ENCODE measurements at places on chromosomes 11 and 22.
A peak's percentile ranks its signal among the peaks of the same experiment; 100 is the strongest.

- H3K36me3 ChIP-seq: no peaks in the 10 kb centered on the region
- H3K4me3 ChIP-seq: no peak overlapping the region
- no peaks in the 10 kb centered on the region for H3K27me3 ChIP-seq
These were observed 8.1 kb downstream of the MACROD1 start for GRCh38 chr11:64157631-64158394.

DNA sequence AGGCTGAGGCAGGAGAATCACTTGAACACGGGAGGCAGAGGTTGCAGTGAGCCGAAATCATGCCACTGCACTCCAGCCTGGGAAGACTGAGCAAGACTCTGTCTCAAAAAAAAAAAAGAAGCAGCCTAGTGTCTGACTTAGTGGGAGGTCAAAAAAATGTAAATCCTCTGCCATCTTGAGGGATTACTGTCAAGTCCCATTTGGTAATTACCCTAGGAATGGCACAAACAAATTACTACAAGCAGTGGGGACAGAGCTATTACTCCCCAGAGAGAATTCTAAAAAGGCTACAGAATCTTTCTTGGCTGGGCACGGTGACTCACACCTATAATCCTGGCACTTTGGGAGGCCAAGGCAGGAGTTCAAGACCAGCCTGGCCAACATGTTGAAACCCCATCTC is 3.8 kb downstream of the SERPING1 start:
- no peak overlapping the region for H3K4me3 ChIP-seq
- peaks cover 24% of the 10 kb centered on the region for H3K27me3 ChIP-seq
- no peak for DNase-seq
- H3K4me1 ChIP-seq: peaks cover 4% of the 10 kb centered on the region

DNA sequence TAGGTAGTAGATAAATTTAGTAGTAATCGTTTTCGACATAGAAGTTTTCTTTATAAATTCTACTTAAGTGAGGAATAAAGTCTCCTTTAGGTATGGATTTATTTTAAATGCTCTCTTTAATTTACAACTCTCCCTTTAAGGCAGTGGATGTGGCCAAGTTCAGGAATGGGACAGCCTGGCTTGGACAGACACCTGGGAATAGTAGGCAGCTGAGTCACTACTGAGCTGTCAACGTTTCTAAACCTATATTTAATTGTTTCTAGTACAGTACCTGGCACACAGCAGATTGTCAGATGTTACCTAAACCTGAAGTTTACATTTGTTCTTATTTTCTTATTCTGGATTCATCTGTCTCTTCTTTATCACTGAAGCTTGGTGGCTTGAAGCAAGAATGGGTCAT is 85.1 kb downstream of the DEPDC5 start:
- H3K4me1 ChIP-seq: no peaks in the 10 kb centered on the region
- H3K27me3 ChIP-seq: no peaks in the 10 kb centered on the region
- H3K27ac ChIP-seq: no peak overlapping the region
- H3K4me3 ChIP-seq: no peak overlapping the region
- H3K36me3 ChIP-seq: peaks cover 3% of the 10 kb centered on the region

DNA sequence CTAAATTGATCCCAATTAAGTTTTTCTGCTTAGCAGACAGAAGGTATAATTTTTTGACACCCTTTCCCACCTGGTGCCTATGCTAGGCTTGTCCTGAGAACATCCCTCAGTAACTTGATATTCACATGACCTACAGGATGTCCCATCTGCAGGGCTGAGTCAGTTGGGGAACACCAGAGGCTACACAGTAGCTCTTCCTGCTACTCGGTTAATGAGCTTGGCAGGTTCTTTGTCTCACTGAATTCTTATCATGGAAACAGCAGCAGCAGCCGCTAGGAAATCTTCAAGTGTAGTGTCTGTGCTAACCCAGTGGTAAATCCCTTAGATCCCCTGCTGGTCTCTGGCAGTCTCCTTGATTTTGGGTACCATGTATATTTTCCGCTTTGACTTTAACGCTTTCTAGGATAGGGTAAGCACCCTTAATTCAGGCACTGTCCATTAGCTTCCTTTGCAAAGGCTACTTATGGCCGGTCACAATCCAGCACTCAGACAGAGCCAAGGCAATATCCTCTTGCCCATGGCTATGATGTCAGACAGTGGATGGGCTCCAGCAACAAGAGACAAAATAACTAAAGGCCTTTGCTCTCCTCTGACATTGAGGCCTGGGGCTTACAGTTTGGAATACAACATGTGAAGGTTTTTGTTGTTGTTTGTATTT is 8.5 kb downstream of the MRPL16 start:
- H3K4me3 ChIP-seq: no peak overlapping the region
- peaks cover 3% of the 10 kb centered on the region for H3K36me3 ChIP-seq
- H3K27me3 ChIP-seq: no peaks in the 10 kb centered on the region

- no peak overlapping the region for H3K4me3 ChIP-seq
- H3K36me3 ChIP-seq: no peaks in the 10 kb centered on the region
- no peak for DNase-seq
- H3K27ac ChIP-seq: no peak overlapping the region
- H3K27me3 ChIP-seq: no peaks in the 10 kb centered on the region
- peaks cover 7% of the 10 kb centered on the region for H3K4me1 ChIP-seq
These were observed 111.4 kb downstream of the ATG16L2 start for GRCh38 chr11:72925656-72926055.

GRCh38 chr11:3824714-3825472 is 15.9 kb downstream of the RHOG start:
- peaks cover 9% of the 10 kb centered on the region for H3K36me3 ChIP-seq
- no peaks in the 10 kb centered on the region for H3K27me3 ChIP-seq
- peak; percentile 84 for DNase-seq
- peaks cover 30% of the 10 kb centered on the region for H3K4me1 ChIP-seq

DNA sequence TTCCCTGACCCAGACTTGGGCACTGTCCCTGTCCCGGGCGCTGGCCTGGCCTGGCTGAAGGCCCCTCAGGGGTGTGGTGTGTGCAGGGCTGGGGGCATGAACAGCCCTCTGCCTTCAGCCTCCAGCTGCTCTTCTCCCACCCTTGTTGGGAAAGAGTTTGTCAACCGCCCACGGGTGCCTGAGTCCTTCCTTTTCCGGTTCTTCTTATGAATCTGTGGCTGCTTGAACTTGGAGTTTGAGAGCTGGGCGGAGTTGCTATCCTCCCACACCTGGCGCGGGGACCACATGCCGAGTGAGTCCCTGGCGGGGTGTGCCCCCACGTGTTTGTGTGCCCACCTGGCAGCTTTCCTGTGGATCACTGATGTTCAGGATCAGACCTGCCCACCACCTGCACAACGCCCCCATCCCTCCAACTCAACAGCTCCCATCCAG is 13.4 kb downstream of the NFAM1 start:
- H3K4me3 ChIP-seq: no peak overlapping the region
- no peak overlapping the region for H3K27ac ChIP-seq
- no peaks in the 10 kb centered on the region for H3K27me3 ChIP-seq
- DNase-seq: no peak
- no peaks in the 10 kb centered on the region for H3K4me1 ChIP-seq

DNA sequence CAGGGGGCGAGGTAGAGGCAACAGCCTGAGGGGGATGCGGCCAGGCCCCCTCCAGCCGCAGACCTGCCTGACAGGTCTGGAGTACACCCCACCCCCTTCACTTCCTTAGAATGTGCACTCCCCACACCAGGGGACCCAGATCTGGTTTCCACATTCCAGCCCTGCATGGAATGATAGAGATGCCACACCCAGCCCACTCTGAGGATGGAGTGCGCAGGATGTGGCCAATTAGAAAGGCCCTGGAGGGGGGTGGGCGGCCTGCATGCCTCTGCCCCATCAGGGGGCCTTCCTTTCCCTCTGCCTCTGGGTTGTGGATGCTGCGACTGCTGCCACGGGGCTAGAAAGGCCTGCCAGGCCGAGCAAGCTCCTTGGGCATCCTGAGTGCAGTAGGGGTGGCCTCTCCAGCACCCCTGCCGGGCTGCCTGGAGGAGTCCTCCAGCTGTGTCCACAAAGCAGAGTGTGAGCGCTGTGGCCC is 28.2 kb upstream of the MGAT3 start:
- H3K4me1 ChIP-seq: no peaks in the 10 kb centered on the region
- no peaks in the 10 kb centered on the region for H3K27me3 ChIP-seq
- H3K36me3 ChIP-seq: peaks cover 2% of the 10 kb centered on the region
- no peak overlapping the region for H3K4me3 ChIP-seq

DNA sequence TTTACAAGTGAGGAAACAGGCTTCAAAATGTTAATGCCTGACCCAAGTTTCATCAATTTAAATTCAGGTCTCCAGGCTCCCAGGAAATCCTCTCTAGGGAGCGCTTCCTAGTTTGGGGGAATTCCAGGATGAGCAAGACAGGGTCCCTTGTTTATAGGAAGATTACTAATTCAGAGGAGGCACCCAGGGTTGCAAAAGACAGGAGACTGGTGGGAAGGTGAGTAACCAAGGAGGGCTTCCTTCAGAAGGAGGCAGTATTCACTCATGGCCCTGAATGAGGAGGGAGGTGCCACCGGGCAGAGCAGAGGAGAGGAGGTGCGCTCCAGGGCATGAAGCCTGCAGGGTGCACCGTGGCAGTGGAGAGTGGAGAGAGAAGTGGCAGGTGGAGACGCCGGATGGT is 1.6 kb downstream of the TMEM132A start:
- H3K4me3 ChIP-seq: peak overlapping the region; percentile 18
- no peak for DNase-seq
- H3K27ac ChIP-seq: no peak overlapping the region
- H3K4me1 ChIP-seq: peaks cover 13% of the 10 kb centered on the region
- H3K36me3 ChIP-seq: peaks cover 5% of the 10 kb centered on the region

DNA sequence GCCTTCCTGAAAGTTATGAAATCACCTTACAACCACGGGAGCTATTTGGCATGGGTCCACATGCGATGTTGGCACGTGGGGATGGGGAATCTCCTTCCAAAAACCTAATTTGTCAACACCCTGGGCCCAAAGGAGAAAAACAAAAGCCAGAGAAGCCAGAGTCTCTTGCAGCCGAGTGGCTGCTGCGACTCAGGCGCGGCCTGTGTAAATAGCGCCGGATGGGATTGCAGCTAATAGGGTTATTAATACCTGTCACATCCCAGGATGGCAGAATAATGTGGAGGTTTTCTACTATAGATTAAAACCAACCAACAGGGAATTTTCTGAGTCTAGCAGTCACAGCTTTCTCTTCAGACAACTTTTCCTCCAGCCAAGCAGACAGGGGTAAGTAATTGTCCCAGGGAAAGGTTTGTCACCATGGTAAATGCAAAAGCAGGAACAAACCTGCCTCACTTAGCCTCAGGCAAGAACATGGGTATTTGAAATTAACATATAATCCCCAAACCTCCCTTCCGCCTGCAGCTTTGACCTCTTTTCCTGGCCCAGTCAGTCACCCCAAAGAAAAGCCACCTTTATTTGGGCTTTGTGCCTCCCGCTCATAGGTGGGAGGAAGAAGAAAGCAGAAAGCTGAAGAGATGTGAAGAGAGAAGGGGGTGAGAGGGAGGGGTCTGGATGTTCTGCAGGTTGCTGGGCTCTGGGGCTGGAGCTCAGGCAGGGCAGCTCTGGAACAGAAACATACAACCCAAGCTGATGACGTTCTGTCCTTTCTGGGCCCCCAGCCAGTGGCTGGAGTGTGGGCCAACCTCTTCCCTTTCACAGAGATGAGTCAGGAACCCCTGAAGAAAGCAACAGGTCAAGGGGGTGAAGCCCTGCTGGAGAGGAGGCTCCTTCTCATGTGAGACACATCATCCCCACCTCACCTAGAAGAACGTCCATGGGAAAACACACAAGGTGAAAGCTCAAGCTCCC is 376.5 kb downstream of the NXPE2 start:
- peaks cover 1% of the 10 kb centered on the region for H3K36me3 ChIP-seq
- no peaks in the 10 kb centered on the region for H3K4me1 ChIP-seq
- no peak overlapping the region for H3K4me3 ChIP-seq

DNA sequence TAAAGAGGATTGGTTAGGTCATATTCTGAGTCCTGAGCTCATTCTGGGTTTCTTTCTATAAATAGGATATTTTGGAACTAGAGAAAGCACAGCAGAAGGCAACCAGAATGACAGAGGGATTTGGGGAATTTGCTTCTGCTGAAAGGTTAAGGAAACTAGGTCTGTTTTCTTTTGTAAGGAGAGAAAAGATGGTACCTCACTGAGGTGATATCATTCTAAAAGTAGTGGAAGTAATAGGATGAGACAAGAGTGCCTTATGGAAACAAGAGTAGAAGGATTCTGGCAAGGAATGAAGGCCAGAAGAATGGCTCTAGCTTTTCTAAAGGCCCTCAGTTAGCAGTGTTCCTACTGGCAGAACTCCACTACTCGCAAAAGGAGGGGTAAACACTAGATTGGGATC is 26.7 kb upstream of the BDNF start:
- peaks cover 27% of the 10 kb centered on the region for H3K27me3 ChIP-seq
- no peaks in the 10 kb centered on the region for H3K36me3 ChIP-seq
- H3K27ac ChIP-seq: no peak overlapping the region
- no peak overlapping the region for H3K4me3 ChIP-seq
- no peaks in the 10 kb centered on the region for H3K4me1 ChIP-seq

GRCh38 chr22:27842201-27842600 is 40.6 kb upstream of the MN1 start:
- H3K27me3 ChIP-seq: no peaks in the 10 kb centered on the region
- H3K4me1 ChIP-seq: no peaks in the 10 kb centered on the region
- DNase-seq: no peak
- peaks cover 4% of the 10 kb centered on the region for H3K36me3 ChIP-seq
- no peak overlapping the region for H3K27ac ChIP-seq
- no peak overlapping the region for H3K4me3 ChIP-seq

DNA sequence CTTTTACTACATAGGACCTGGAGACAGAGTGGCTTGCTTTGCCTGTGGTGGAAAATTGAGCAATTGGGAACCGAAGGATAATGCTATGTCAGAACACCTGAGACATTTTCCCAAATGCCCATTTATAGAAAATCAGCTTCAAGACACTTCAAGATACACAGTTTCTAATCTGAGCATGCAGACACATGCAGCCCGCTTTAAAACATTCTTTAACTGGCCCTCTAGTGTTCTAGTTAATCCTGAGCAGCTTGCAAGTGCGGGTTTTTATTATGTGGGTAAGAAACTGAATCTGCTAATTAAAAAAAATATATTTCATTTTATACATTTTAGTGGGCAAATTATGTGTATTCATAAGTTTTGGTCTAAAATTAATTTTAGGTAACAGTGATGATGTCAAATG is 7.8 kb downstream of the BIRC3 start:
- H3K27ac ChIP-seq: peak overlapping the region; percentile 73
- H3K27me3 ChIP-seq: no peaks in the 10 kb centered on the region
- H3K4me3 ChIP-seq: no peak overlapping the region
- peaks cover 42% of the 10 kb centered on the region for H3K4me1 ChIP-seq
- H3K36me3 ChIP-seq: peaks cover 19% of the 10 kb centered on the region
- DNase-seq: no peak

- H3K27me3 ChIP-seq: peaks cover 38% of the 10 kb centered on the region
- DNase-seq: peak; percentile 63
- H3K36me3 ChIP-seq: no peaks in the 10 kb centered on the region
- peak overlapping the region; percentile 17 for H3K4me3 ChIP-seq
- H3K27ac ChIP-seq: no peak overlapping the region
These were observed 101.1 kb upstream of the SLC22A12 start for GRCh38 chr11:64489831-64490441.

DNA sequence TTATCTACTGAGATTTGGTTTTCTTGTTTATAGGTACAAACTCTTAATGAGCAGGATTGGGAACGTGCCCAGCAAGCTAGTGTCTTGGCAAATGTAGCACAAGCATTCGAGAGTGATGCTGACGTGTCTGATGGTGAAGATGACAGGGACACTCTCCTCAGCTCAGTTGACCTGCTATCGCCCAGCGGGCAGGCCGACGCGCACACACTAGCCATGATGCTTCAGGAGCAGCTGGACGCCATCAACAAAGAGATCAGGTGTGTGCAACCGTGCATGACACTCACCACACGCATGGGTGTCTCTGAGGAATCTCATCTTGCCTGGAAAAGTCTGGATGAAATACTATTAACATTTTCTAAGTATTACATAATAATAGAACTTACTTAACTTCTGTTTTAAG is 54.7 kb upstream of the CTTN start:
- H3K27me3 ChIP-seq: no peaks in the 10 kb centered on the region
- H3K4me3 ChIP-seq: no peak overlapping the region
- no peaks in the 10 kb centered on the region for H3K4me1 ChIP-seq
- no peak overlapping the region for H3K27ac ChIP-seq
